ENCODE measurements at places on chromosomes 7 and 10. TPM values are rescaled to one million over a fixed set of nuclear protein-coding genes. Genes with fewer than 3 reads are reported as not detected.

DNA sequence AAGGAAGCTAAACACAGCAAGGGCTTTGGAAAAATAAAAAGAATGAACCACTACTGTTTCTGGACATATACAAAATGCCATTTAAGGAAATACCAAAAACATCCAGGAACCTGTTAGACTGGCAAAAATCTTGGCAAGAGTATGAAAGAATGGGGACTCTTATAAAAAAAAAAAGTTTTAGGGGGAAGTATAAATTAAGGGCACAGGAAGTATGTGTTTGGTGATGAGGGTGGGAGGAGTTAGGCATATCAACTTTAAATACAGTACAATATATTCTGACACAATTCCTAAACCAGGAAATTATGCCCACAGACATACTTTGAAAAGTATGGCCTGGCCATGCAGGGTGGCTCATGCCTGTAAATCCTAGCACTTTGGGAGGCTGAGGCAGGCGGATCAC lies 74.2 kb downstream of the WAPL start:
- DNase-seq = no peak

DNA sequence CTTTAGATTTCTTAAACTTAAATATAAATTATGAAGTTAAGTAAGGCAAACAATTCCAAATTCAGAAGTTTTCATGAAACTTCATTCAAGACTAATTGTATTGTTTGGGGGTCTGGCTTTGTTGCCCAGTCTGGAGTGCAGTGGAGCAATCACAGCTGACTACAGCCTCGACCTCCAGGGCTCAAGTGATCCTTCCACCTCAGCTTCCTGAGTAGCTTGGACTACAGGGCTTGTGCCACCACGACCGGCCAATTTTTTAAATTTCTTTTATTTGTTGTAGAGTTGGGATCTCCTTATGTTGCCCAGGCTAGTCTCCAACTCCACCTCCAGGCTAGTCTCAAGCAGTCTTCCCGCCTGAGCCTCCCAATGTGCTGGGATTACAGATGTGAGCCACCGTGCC lies 12.5 kb downstream of the P4HA1 start:
- no peak for DNase-seq

- DNase-seq = no peak
Observed at GRCh38 chr7:2856388-2857169, 12.5 kb upstream of the GNA12 start.

The LIPJ gene
- 0.10 TPM for polyA plus RNA-seq

- DNase-seq = no peak
Observed at GRCh38 chr7:129494041-129494440, 8.3 kb upstream of the SMKR1 start.

GRCh38 chr7:80054356-80054755 lies 80.3 kb upstream of the GNAI1 start:
- DNase-seq = no peak
